ENCODE measurements at places on chromosomes 2 and 18. TPM values are rescaled to one million over a fixed set of nuclear protein-coding genes. Genes with fewer than 3 reads are reported as not detected.
A peak's percentile ranks its signal among the peaks of the same experiment; 100 is the strongest.

The SRSF7 gene
- total RNA-seq, result 243 TPM

GRCh38 chr2:66058675-66059074 is 376.2 kb upstream of the MEIS1 start:
- DNase-seq, result no peak

DNA sequence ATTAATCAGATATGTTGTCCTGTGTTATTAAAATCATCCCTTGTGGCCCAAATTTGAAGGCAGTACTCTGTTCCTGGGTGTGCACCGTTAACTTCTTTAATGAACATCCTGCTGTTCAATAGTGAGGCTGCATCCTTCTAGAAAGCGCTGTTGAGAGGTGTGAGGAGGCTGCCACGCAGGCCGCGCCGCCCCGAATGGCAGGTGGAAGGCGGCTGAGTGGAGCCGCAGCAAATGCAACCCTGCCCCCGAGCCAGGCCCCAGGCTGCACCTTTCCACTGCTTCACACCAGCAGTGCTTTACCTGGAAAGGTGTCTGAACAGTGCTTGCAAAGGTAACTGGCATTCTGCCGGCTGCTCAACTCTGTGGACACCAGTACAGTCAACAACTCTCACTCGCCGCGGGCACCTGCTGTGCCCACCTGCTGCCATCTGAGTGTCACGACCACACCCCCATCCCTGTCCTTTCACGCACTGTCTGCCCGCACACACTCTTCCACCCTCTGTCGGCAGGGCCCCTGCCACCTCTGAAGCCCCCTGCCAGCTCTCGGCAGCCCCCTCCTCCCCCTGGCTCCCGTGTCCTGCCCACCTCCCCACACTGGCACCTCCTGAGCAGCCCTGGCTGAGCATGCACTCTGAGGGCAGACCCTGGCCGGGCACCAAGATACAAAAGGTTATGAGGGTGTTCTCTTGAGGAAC is 70.9 kb downstream of the ODC1 start:
- DNase-seq, result no peak

- DNase-seq, result peak; percentile 87
These were observed 929.2 kb downstream of the SLC4A3 start for GRCh38 chr2:220556658-220557057.

The CCDC85A gene
- total RNA-seq, result 10.2 TPM

Data from M059J (cell line).